IMR-90 (cell line): ENCODE measurements at places on chromosomes 12 and 14.

GRCh38 chr12:12696562-12697383, 790 bp upstream of the GPR19 start:
- peak; percentile 76 for DNase-seq

DNA sequence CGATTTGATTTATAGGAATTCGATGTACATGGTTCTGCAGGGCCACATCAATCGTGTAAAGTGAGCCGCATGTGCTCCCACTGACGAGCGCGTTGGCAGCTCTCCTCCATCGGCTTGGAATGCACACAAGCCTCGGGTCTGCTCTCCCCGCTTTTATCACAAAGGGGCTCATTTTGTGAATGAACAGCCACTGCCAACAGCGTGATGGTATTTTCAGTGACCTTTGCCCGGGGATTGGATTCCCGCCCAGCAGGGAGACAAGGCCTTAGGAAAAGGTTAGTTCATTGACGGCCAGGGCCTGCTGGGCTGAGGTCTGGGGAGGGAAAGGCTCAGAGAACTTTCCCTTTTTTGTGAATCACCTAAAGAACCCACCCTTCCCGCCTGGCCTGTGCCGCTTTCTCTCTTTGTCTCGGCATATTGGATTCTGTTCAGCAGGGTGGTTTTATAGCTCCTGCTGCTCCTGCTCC, 232.1 kb downstream of the MSRB3 start:
- no peak for DNase-seq

DNA sequence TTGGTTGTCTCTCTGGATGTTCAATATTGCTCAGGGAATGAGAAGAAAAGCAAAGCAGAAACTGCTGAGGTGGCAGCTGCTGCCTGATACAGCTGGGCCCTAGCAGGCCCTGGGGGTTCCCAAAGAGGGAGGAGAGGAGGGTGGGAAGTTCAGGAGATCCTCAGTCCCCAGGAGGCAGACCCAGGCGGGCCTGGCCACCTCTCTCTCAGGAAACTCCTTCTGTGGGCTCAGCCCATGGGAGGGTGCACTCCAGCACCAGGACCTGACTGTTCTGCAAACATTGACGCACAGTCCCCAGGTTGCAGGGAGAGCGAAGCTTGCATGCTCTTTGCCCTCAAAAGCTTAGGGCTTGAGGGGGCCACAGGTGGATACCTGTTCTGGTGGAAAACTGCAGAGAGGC, 29.6 kb downstream of the IRF2BPL start:
- DNase-seq, result no peak

- no peak for DNase-seq
Observed at GRCh38 chr14:55028476-55028875, 1.4 kb downstream of the SOCS4 start.

GRCh38 chr14:76868454-76869170, 42.4 kb downstream of the LRRC74A start:
- DNase-seq, result no peak

DNA sequence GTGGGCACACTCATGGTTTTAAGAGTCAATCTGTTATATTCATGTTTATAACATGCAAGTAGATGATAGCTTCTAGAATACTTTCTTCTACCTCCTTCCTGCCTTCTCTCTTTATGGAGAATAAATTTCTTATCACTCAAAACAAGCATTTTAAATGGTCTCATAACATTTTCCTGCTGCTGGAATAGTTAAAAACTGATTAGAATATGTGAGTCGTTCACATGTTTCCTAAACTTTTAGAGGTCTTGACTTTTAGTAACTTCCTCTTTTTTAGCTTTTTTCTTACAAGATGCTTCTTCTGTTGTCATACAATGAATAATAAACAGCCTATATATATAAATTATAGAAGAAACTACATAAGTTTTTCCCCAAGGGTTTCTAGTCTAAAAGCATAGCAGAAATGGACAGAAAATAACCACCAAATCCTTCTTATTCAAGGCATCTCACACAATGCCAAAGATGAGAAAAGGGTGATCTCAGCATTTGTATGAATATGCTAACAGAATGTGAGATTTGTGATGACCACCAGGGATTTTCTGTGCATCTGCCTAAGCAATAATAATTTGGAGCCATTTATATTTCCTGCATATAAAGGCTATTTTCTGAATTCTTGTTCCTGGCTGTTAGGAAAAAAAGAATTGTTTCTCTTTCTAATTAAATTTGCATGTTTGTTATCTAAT, 127.8 kb downstream of the DAAM1 start:
- DNase-seq, result no peak

DNA sequence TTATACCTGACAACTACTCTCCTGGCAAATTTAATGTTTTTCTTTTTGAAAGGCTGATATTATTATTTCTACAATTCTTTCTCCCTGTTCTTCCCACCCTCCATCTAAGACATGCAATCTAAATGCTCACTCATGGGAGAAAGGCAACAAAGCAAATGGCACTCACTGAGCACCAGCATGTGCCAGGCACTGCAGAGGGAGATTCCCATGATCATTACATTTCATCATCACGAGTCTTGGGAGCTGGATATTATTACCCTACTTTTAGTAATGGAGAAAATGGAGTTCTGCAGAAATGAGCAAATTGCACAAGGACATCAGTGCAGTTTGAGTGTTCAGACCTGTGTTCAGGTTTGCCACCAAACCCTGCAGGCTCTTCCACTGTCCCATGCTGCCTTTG, 27.9 kb downstream of the PPM1H start:
- no peak for DNase-seq

DNA sequence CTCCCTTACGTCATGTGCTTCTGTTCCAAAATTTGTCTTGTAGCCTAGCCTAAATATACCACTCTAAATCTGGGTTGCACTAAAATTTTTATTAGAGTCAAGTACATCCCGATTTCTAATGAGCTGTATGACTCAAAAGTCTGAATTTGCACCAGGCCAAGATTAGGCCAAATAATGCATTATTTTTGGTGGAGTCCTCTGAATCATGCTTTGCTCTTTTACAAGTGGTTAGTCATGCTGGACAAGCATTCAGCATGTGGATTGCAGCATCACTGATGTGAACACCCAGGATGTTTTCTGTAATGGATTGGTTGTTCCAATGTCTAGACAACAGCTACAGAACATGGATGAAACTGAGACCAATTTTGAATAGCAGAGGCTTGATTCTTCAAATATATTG, 23.7 kb downstream of the HEBP1 start:
- DNase-seq, result peak; percentile 96

- no peak for DNase-seq
Observed at GRCh38 chr14:89477391-89477790, 60.4 kb upstream of the FOXN3 start.
